ENCODE measurements at places on chromosomes 16 and 17.

- DNase-seq: peak; percentile 62
Measured at GRCh38 chr16:71499775-71500364, 10.7 kb upstream of the ZNF19 start.

DNA sequence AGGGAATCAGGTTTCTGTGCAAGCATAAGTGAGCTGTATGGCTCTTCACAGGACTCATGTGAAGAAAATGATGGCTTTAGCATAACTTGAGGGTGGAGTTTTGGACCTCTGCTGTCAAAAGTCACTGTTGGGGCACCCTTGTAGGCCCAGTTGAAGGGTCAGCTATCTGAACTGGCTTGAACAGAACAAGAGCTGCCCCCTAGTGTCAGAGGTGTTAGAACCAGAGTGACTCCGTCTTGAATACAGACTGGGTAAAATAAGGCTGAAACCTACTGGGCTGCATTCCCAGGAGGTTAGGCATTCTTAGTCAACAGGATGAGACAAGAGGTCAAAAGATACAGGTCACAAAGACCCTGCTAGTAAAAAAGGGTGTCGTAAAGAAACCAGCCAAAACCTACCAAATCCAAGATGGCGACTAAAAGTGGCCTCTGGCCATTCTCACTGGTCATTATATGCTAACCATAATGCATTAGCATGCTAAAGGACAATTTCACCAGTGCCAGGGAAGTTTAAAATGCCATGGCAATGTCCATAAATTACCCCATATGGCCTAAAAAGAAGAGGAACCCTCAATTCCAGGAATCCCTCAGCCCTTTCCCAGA is 484.0 kb upstream of the ERCC4 start:
- no peak for DNase-seq

DNA sequence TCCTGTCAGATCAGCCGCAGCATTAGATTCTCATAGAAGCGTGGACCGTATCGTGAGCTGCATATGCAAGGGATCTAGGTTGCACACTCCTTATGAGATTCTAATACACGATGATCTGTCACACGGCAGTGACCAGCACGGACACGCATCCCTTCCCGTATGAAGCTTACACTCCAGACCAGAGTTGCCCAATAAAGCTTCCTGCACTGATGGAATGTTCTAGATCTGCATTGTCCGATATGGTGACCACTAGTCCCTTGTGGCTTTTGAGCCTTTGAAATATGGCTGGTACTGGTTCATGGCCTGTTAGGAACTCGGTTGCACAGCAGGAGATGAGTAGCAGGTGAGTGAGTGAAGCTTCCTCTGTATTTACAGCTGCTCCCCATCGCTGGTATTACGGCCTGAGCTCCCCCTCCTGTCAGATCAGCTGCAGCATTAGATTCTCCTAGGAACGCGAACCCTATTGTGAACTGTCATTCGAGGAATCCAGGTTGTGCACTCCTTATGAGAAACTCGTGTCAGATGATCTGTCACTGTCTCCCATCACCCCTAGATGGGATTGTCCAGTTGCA is 49.8 kb upstream of the ZCCHC14 start:
- no peak for DNase-seq

- DNase-seq: no peak
Measured at GRCh38 chr17:41500131-41500911, 5.1 kb downstream of the KRT13 start.

DNA sequence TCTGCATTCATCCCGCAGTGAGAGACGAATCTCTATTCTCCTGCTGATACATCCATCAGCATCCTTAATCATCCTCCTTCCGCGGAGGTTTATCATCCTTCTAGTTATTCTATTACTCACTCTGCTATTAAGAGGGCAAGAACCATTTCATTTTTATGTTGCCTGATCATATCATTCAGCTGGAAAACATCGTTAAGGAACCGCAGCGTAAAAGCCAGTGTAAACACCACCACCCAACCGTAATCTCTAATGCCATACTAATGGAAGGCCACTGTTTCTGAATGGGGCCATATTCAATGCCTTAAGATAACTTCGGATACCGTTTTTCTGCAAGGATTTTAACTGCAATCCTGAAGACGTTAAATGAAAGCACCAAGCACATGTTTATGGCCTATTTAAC is 36.7 kb upstream of the ERCC4 start:
- no peak for DNase-seq

- peak; percentile 95 for DNase-seq
Measured at GRCh38 chr16:85557083-85557970, 55.8 kb upstream of the GSE1 start.

GRCh38 chr17:8951206-8951605 is 14.3 kb downstream of the PIK3R5 start:
- DNase-seq: no peak

GRCh38 chr16:15640966-15641365 is 2.0 kb downstream of the MARF1 start:
- no peak for DNase-seq

DNA sequence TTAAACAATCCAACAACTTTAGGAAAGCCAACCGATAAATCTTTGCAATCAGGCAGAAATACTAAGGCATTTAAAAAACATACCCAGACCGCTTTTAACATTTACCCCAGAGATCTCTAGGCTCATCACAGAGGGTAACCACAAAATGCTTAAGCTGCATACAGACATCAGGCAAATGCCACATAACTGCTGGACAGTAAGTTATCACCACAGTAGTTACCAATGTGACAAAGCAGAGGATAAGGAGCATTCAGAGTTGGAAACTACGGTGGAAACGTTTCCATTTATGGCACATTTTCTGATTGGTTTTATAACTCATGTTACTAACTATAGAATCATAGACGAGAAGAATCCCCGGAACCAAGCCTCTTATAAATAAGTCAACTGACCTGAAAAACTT is 77.5 kb downstream of the KANSL1 start:
- no peak for DNase-seq

- DNase-seq: peak; percentile 60
Measured at GRCh38 chr16:12573730-12574383, 229.8 kb downstream of the CPPED1 start.

DNA sequence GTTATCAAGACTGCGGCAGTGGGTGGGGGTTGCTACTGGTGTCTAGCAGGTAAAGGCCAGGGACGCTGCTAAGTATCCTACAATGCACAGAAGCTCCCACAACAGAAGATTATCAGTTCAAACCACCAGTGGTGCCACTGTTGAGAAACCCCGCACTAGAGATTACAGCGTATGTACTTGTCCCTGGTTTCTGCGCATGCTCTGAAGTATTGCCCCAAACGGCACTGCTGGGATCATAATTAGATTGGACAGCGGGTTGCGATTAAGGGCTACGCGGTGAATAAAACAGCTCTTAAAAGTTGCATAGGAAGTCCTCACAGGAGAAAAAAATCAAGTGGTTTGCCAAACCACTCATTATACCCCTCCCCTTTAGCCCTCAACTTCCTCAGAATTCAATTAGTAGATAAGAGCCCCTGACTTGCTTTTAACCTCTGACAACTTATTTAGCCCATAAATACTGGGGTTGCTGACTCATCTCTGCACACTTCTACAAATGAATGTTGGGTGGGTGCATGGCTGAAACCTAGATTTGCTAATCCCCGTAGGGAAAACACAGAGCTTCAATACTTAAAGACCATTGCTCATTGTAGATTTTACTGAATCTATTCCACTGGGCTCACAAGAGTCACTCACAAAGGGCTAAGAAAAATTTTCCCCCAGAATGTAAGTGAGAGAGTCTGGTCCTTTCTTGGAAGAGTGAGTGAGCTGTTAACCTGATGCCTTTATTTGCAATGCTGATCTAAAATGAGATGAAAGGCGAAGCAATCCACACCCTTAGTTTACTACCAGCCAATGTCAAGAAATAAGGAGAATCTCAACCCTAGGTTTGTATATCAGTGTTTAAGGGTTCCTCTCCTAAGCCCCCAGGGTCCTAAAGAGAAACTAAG is 91.8 kb downstream of the RGS9 start:
- DNase-seq: no peak

DNA sequence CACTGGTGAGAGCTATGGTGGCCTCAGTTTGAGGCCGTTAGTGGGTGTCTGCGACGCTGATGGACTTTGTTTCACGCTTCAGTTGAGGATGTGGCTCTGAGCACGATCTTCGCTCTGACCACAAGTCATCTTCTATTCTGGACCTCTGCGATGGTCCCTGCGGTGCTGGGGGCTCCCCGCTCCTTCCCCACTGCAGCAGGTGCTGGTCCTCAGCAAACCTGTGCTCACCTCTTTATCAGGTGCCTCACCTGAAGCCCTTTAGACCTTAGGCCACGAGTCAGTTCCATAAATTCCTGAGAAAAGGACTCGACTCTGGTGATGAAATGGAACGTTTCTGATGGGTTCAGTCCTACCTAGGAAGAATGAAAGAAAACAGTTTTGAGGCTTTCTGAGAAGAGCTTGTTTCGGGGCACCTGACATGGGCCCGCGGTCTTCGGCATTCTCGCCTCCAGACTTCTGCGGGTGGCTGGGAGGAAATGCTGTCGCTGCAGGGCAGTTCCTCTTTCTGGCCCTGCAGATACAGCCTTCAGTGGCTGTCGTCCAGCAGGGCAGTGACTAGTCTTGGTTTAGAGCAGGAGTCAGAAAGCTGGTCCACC is 4.7 kb downstream of the KCTD5 start:
- peak; percentile 0 for DNase-seq

GRCh38 chr17:661509-661908 is 53.1 kb downstream of the VPS53 start:
- DNase-seq: no peak

DNA sequence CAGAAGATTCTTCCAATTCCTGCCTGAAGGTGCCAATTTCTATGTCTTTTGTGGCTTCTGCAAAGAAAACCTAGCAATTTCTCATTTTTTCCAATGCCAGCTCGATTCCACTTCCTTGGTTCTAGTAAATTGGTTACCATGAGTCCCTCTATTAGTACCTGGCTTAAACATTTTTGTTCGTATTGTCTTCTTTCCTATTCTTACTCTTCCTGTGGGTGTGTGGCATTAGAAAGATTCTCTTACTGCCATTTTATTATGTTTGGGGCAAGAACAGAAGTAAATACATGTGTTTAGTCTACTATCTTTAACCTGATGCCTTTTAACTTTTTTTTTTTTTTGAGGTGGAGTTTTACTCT is 20.3 kb upstream of the MAPK3 start:
- DNase-seq: no peak

- DNase-seq: no peak
Measured at GRCh38 chr17:27199948-27200347, 94.0 kb upstream of the WSB1 start.

GRCh38 chr17:29175349-29175748 is 4.8 kb downstream of the MYO18A start:
- DNase-seq: no peak

DNA sequence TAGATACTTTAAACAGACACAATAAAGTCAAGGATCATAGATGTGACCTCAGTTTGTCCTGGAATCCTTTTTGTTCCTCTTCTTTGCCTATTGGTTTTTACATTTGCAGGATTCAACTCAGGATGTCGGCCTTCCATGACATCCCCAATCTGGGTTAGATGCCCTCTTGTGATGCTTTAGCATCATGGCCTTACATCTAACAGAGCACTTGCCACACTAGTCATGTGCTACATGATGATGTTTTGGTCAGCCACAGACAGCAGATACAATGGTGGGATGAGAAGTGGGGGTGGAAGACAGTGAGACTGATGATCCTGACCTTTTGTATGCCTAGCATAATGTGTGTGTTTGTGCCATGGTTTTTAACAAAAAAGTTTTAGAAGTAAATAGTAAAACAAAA is 1.8 kb upstream of the SYNRG start:
- DNase-seq: no peak

DNA sequence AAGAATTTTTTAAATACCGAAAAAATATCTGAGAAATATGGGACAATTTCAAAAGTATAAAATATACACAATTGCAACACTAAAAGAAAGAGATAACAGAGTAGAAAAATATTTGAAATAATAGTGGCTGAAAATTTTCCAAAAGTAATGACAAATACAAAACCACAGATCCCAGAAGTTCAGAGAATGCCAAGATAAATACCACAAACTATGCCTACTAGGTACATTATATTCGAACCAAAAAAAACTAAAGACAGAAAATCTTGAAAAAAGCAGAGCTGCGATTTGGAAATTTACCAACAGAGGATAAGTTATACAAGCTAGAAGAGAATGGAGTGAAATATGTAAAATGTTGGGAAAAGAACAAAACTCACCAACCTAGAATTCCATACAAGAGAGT is 191.3 kb upstream of the ELAC2 start:
- DNase-seq: no peak

DNA sequence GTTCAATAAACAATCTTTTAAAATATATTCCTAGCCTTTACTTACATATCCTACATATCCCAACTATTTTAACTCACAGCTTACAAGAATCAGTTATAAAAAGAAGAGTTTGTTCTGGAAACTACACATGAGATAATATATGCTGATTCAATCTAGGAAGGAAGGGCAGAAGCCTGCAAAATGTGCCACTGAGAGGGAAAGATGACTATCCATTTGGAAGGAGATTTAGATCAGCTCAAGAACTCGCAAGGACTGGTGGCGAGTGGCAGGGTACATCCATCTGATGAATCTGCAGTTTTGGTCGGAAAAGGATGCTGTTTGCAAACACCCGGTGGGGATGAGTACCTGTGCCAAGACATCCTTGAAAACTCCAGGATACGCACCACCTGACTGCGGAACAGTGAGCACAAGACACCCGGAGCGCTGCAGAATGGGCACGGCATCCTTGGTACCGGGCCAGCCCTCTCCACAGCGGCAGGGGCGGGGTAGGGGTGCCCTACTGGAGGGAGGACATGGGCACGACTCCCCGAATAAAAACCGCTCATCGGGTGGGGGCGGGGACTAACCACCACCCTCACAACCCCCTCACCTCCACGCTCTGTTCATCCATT is 723 bp downstream of the TRIM37 start:
- DNase-seq: peak; percentile 88

- no peak for DNase-seq
Measured at GRCh38 chr16:67226295-67226803, 581 bp upstream of the TMEM208 start.

- peak; percentile 34 for DNase-seq
Measured at GRCh38 chr16:8962393-8963009, 1.2 kb downstream of the USP7 start.

DNA sequence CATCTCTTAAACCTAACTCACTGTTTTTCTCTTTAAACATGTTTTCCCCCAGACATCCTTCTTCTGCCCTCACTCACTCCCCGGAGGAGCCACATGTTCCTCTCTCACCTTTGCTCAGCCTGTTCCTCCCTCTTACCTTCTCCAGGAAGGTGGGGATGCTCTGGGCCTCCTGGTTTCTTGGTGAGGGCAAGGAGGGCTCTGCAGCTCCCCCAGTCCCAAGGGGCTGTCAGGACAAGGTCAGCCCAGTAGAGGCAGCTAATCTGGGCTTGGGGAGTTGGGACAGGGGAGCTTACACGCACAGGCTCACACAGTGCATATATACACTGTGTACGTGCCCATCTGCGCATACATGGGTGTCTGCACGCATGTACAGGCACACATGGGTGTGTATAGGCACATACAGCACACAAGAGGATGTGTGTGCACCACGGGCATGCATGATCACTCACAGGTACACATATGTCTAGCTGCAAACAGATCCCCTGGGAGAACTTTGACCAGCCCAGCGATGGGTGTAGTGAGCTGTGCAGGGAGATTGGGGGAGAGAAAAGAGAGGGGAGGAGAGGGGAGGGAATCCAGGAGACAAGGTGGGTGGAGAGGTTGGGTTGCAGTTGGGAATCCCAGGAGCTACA is 28.6 kb upstream of the SPNS3 start:
- DNase-seq: no peak

GRCh38 chr17:50586421-50587247 is 26.1 kb downstream of the CACNA1G start:
- no peak for DNase-seq

Data from T47D (cell line).